ENCODE measurements at places on chromosomes 6 and 20.
A peak's percentile ranks its signal among the peaks of the same experiment; 100 is the strongest.

- DNase-seq = no peak
These were observed 137.7 kb downstream of the INSM1 start for GRCh38 chr20:20505554-20505953.

DNA sequence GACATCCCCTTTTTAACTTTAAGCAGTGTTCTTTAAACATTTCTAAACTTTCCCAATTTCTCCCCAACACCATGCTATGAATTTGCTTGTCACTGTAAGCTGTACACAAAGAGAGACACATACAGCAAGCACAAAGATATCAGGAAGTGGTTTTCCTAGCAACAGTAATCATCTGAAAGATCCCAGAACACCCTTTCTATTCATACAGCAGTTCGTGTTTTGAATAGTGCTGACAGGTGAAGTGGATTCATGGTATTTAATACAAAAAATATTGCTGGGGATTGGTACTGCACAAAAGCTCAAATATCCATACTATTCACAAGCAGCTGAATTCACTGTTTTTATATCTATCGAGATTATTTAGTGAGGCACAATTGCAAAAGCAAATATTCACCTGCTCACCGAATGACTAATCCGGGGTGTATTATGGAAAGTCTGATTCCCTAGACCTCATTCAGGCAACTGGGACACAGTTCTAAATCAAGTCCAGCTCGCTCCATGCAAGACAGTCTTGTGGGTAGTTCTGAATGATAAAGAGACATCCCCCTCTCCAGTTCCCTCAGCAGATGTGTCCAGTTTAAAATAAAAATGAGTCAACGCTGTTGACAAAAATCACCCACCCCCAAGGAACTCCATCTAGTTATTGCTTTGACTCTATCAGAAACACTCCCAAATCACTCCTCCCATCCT lies 107.1 kb upstream of the TSHZ2 start:
- no peak for DNase-seq

- no peak for DNase-seq
These were observed 2.8 kb downstream of the FAM8A1 start for GRCh38 chr6:17602888-17603287.

DNA sequence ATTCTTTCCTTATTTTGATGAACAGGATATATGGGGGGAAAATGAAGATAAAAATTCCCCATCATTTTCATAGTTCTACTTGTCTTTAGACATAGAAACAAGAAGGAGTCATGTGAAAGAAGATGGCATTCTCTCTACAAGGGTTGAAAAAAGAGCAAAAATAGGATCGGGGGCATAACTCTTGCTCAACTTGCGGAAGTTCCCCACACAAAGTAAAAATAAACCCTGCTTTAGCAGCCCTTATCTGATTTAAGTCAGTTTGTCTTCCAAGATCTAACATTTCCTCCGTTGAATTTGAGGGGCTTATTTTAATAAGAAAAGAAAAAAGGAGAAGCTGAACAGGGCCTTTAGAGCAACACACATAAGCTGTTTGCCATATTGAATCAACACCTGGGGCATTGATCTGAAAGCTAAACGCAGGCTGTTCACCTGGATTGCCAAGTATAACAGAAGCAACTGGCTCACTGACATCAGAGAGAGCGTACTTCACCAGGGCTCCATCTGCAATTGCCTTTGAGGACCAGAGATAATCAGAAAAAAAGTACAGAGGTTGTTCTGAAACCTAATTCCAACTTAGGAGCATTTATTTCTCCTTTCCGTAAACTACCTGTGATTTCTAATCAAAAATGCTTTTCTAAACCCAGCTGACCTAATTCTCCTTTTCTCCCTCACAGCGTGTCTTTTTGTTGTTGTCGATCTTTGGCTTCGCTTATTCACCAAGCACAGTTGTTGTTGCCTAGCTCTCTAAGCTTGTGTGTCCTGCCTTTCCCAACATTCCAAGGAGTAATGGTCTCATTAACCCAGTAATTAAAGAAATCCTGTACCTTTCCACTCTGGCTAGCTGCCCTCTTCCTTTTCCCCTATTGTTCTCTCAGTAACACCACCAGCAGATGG lies 568.0 kb downstream of the KIF16B start:
- DNase-seq = no peak

DNA sequence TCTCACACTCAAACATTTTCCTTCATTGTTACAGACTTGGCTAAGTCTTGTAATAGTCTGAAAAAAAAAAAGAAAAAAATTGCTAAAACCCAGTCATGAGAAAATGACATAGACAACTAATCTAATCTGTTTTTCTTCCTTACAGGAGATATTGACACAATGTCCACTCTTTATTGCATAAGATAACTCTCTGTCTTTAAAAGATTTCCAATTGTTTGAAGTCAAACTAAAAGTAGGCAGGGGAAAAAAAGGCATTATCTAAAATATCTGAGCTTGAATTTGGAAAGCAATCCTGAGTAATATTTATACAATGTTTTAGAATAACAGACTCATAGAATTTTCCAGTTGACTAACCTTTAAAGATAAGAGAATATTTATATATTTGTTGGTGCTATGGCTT lies 233.0 kb upstream of the CEP162 start:
- DNase-seq = no peak

DNA sequence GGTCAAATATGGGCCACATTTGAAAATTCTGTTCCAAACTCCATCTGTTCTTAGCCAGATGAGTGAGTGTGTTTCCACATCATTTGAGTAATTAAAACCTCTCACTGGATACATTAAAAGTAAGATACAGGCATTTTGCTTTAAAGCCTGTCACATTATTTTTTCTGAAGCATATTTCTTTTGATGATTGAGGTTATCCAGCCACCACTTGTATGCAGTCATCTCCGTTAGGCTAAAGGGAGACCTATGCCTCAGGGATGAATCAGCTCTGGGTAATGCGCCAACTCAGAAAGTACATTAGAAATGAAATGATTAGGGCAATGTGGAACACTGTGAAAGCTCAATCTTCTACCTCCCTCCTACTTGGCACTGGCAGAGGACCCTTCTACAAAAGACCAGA lies 90.7 kb downstream of the SNAP25 start:
- no peak for DNase-seq

DNA sequence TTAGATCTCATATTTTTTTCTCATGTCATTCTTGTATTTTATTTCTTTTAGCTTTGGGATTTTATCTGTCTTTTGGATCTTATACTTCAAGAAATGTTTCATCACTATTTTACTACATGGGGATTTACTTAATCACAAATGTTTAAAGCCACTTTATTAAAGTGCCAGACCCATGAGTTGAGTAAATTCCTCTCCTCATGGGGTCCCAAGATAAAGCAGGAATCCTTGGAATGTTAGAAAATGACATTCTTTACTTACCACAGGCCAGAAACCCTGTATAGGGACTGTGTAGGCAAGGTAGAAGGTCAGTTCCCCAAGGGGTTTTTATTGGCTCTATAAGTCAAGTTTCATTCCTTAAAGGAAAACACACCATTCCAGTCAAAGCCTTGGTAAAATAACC lies 28.4 kb upstream of the OR2J2 start:
- DNase-seq = no peak

GRCh38 chr20:58700121-58700821 lies 7.7 kb downstream of the NPEPL1 start:
- DNase-seq = no peak

- no peak for DNase-seq
These were observed 20.4 kb downstream of the UTRN start for GRCh38 chr6:144305567-144305966.

DNA sequence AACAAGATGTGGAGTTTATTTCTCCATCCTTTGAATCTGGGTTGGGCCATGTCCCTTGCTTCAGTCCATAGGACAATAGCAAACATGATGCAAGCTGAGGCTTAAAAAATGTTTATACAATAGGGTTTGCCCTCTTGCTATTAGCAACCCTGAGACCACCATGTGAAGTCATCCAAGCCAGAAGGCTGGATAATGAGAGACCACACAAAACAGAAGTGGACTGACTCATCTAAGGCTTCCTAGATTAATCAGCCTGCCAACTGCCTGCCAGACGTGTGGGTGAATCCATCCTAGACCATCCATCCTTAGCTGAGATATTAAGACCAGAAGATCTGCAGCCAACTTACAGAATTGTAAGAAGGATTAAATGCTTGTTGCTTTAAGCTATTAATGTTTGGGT lies 38.1 kb upstream of the ISM1 start:
- DNase-seq = no peak

- peak; percentile 50 for DNase-seq
These were observed 88.0 kb downstream of the MRPL14 start for GRCh38 chr6:44039191-44039719.

DNA sequence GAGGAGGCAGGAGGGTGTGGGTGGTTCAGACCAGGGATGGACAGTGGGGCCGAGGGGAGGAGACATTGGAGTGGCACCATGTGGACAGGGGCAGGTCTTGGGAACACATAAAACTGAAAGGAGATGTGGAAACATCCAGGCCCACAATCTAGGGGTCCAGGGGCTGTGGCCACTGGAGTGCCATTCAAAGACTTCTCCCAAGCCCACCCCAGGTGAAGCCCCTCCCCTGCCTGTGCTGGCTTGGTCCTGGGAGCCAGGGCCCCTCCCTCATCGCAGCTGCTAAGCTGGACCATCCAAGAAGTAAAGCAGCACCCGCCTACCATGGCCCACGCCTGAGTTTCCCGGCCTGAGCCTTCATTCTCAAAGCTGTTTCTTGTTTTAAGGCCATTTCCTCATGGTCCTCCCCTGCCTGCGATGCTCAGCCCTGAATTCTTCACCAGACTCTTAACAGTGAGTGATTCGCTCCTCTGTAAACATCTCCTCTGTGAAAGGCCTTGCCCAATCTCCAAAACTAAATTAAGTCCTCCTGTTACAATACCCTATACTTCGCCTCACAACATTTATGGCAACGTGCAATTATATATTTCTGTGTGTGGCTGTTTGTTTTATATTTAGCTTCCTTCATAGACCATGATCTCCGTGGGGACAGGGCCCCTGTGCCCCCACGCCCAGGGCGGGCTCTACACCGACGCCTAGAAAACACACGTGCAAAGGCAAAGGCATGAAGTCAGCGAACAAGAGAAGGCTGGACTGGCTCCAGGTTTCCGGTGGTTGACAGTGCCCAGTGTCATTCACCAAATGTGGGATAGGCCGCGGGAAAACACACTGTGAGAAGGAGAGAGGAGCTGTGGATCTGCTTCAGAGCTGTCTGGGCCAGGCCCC lies 267.8 kb downstream of the ERMARD start:
- no peak for DNase-seq

- DNase-seq = no peak
These were observed 15.4 kb upstream of the STMND1 start for GRCh38 chr6:17086469-17086868.

DNA sequence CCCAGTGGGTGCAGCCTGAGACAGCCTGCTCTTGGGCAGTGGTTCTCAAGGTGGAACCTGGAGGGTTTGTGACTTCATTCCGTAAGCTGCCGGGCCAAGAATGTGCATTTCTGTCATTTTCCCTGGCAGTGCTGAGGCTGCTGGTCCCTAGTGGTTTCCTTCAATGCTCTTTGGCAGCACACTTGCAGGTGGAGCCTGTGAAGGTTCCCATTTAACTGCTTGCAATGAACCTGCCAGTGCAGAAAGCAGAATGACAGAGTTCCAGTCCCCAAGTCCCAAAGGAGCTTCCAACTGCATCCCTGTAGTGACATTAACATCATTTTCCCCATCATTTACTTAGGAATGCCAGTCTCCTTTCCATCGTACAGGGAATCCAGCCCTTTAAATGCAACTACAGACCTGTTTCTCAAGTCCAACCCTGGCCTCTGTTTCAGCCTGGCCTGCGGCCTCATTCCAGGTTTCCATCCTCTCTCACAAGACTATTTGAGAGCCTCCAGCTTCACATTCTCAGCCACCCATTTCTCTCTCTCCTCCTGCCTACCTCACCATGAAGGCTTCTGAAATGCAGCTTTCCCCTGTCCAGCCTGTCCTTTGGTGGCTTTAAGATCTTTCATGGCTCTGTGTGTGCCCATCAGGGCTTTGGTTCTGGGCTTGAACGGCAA lies 149.7 kb upstream of the GGTLC1 start:
- DNase-seq = no peak

- DNase-seq = no peak
These were observed 207.5 kb downstream of the FOXC1 start for GRCh38 chr6:1817033-1817761.

- peak; percentile 32 for DNase-seq
These were observed 151.2 kb upstream of the AKAP12 start for GRCh38 chr6:151088599-151088935.

- no peak for DNase-seq
These were observed 90.9 kb upstream of the PREP start for GRCh38 chr6:105493736-105494135.

DNA sequence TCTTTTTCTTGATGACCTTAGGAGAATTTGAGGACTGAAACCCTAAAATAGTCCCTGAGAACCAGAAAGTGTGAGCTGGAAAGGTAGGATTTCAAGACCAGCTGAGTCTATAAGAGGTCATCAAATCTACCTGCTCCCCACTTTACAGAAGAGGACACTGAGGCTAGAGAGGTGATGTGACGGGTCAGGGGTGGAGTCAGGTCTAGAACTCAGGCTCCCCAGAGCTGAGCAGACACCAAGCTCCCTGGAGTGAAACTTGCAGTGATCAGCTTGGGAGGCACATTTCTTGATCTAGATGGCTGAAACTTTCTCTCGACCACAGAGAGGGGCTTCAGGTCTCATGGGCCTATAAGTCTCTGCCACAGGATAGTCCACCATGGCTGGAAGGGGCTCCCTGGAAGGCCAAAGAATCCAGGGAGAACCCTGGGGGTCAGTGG lies 55.1 kb downstream of the HNF4A start:
- no peak for DNase-seq

DNA sequence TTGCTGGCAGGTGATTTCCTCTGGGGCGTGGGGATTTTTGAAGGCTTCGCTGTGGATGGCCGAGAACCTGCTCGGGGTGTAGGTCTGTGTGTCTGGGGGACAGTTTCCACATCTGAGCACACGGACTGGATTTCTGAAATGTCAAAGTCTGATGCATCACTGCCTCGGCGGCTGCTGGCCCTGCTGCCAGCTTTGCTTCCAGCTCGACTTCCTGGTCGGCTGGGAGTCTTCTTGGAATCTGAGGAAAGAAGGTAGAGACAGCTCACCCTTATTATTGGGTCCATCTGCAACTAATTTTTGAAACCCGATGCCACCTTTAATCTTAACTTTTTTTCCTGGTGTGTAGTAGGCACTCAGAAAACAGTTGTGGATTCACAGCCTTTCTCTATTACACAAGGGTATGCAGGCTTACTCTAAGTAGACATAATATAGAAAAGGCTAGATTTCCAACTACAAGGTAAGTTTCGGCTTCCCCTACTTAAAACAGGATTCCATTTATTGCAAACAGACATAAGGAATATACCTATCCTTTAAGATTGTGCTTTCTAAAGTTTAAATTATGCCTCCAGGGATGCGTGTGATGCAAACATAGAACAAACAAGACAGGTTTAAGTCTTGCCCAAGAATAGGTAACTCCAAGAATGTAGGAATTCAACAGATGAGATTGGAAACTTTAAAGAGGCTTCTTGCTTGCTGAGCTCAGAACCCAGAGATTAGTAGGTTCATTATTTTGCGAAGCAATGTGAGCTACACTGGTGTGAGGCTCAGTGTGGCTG lies 183.5 kb downstream of the DST start:
- no peak for DNase-seq
